ENCODE measurements at places on chromosomes 5 and 9.

GRCh38 chr5:108869066-108869465 lies 121.4 kb downstream of the FER start:
- DNase-seq: no peak

DNA sequence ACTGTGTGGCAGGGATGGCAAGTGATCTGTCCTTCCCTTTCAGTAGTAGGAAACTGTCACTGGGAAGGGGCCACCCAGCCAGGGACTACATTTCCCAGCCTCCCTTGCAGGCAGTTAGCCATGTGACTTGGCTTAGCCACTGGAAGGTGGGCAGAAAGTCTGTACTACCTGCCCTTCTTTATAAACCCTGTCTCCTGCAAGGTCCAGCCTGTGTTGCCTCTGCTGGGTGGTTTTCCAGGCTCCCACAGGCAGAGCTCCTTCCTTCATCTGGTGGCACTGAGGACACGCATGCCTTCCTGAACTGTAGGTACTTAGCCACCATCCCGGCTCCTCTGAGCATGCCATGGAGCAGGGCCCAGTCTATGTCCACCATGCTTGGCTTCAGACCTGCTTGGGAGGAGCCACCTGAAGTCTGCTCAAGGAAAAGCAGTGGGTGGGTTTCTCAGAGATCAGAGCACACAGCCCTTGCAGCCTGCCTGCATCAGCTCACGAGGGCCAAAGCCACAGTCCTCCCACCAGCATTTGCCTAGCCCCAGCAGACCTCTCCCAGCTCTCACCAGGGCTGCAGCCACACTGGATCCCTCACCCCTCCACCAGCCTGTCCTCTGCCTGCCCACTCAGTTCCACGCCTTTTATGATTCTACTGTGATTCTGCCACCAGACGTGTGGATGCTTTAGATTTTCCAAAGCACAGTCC lies 16.7 kb upstream of the SLC25A51 start:
- peak; percentile 52 for DNase-seq

DNA sequence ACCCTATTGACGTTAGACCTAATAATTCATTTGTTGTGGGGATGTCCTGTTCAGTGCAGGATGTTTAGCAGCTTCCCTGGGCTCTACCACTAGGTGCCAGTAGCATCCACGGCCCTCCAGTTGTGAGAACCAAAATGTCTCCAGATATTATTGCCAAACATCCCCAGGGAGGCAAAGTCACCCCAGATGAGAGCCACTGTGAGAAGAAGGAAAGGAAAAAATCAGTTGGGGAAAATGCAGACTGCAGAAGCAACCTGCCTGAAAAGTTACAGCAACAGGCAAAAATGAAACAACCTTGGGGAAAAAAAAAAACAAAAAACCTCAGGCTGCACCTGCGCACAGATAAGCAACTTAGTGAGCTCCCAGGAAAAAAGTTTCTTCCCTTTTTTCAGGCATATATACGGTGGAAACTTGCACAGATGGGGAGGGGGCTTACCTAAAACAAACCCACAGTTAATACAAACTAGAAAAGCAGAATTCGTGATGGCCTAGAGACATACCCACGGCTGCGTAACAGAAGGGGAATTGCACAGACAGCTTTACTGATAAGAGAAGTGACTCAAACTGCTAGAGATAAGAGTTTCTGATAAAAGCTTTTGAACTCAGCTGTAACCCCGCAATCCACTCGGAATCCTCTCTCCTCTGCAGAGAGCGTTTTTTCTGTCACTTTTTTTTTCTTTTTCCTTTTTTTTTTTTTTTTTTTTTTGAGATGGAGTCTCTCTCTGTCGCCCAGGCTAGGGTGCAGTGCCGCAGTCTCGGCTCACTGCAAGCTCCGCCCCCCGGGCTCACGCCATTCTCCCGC lies 29.8 kb upstream of the FBP1 start:
- DNase-seq: peak; percentile 83

GRCh38 chr5:139043157-139043905 lies 154.8 kb downstream of the SIL1 start:
- DNase-seq: peak; percentile 84

DNA sequence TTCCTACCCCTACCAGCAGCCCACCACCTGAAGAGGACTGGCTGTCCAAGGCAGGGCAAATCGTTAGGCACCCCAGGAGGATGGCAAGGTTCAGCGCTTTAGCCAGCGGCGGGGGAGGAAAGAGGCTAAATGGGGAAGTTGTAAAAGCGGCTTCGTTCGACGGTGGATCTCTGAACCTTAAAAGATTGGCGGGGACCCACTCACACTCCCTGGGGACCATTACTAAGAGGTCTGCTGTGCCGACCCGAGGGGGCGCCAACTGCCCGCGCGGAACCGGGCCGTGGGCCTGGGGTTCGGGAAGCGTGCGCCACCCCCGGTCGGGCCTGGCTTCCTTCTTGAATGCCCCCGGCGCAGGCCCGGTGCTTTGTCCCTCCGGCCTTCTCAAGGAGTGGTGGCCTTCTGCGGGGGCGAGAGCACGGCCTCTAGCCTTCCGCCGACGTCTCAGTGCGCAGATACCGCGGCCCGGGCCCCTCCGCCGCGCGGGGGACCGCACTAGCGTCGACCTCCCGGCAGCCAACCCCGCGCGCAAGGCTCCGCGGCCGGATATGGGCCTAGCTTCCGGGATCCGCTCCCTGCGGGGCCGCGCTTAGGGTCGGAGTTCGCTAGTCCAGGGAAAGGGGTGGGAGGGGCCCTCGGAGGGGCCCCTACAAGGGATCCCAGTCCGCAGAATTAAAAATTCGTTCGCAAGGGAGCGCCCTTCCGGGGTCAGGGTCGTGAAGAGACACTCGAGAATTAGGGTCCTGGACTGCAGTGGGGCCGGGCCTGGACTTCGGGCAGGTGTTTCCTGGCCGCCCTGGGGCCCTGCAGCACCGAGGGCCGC lies 10.5 kb downstream of the NR2F1-AS1 start:
- DNase-seq: no peak

DNA sequence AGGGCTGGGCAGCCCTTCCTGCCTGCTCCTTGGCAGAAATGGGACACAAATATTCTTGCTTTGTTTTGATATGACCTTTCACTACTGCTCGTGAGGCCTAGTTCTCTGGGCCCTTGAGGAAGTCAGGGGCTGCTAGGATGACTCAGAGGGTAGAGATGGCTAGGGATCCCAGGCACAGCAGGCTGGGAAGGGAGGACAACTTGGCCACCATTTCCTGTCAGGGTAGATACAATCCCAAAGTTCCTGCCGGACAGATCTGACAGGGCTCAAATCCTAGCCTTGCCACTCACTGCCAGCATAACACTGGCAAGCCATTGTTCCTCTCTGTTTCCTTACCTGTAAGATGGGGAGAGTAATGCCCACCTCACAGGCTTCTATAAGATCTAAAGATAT lies 31.7 kb upstream of the MEIKIN start:
- no peak for DNase-seq

- no peak for DNase-seq
Measured at GRCh38 chr5:6773342-6774035, 60.3 kb downstream of the TENT4A start.

DNA sequence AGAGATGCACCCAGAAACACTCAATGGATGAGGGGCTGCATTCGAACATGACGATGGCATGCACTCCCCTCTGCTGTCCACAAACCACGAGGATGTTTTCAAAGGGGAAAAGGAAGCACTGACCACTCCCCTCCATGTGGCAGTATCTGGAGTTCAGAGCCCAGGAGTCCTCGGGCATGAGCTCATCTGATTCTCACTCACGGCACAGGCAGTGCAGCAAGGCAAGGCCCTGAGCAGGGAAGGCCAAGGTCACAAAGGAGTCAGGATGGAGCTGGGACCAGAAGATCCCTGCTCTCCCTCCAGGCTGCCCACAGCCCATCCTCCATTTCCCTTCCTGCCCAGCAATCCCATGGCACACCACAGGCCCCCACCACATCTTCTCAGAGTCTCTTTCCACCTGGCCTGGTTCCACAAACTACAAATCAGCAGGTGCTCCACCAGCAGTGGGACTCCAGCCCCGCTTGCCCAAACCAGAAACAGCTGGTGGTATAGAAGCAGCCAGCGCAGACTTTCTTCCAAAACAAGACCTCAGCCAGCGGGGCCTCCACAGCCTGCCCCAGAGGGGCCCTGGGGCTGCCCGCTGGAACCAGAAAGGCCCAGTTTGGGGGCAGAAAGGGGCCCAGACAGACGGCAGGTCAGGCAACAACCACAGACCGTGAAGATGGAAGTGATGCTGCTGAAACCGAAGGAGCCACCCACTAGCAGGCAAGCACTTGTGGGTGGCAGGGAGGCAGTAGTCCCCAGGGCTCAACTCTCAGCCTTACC lies 12.2 kb downstream of the TNIP1 start:
- DNase-seq: no peak

DNA sequence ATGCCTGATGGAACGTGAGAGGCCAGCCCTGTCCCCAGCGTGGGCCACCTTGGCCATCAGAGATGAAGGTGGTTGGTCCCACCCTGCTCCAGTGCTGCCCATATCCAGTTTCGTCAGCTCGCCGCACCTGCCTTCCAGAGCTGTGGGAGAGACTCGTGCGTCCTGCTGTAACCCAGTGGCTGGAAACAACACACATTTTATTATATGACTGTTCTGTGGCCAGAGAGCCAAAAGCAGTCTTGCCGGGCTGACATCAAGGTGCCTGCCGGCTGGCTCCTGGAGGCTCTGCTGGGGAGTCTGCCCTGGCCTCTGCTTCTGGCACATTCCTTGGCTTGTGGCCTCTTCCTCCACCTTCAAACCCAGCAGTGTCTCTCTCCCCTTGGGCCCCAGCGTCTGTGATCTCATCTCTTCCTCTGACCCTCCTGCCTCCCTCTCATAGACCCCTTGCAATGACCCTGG lies 94.7 kb downstream of the RXRA start:
- DNase-seq: no peak

GRCh38 chr9:135714242-135715055 lies 12.5 kb downstream of the KCNT1 start:
- DNase-seq: no peak

DNA sequence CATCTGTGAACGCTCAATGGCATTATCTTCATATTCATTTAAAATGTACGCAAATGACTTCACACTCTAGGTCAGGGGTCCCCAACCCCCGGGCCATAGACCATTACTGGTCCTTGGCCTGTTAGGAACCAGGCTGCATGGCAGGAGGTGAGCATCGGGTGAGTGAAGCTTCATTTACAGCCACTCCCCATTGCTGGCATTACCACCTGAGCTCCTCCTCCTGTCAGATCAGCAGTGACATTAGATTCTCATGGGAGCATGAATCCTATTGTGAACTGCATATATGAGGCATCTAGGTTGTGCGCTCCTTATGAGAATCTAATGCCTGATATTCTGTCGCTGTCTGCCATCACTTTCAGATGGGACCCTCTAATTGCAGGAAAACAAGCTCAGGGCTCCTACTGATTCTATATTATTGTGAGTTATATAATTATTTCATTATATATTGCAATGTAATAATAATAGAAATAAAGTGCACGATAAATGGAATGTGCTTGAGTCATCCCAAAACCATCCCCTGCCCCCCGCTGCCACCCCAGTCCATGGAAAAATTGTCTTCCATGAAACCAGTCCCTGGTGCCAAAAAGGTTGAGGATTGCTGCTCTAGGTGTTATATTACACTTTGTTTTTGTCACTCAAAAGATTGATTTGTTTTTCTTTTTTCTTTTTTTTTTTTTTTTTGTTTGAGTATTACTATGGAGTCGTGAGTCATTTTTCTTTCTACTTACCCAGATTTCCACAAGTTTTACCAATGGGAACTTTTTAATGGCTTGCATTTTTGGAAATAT lies 127.2 kb downstream of the DOCK8 start:
- DNase-seq: no peak

- no peak for DNase-seq
Measured at GRCh38 chr5:138504799-138505198, 38.2 kb downstream of the ETF1 start.

DNA sequence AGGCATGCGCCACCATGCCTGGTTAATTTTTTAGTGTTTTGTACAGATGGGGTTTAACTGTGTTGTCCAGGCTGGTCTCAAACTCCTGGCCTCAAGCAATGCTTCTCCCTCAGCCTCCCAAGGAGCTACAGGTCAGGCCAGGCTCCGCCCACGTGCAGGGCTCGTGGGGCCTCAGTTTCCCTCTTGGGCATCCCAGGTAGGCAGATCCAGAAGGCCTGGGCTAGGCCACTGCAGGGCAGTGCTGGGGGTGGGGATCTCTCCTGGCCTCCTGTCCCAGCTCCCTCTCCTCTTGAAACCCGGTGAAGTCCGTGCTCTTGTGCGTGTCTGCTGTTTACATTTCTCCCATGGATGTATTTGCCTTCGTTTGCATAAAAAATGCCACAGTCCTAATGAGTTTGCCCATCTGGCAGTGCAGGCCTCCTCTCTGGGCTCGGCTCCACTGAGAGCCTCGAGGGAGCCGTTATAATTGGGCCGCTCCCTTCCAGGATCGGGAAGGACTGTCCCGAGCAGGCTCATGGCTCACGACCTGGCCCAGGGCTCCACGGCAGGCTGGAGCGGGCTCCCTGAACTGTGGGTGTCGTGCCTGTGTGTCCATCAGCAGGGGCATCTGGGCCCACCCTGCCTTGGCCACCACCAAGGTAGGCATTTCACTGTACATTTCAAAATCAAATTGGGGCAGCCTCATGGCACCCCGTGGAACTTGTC lies 52.6 kb upstream of the RUFY1 start:
- no peak for DNase-seq

DNA sequence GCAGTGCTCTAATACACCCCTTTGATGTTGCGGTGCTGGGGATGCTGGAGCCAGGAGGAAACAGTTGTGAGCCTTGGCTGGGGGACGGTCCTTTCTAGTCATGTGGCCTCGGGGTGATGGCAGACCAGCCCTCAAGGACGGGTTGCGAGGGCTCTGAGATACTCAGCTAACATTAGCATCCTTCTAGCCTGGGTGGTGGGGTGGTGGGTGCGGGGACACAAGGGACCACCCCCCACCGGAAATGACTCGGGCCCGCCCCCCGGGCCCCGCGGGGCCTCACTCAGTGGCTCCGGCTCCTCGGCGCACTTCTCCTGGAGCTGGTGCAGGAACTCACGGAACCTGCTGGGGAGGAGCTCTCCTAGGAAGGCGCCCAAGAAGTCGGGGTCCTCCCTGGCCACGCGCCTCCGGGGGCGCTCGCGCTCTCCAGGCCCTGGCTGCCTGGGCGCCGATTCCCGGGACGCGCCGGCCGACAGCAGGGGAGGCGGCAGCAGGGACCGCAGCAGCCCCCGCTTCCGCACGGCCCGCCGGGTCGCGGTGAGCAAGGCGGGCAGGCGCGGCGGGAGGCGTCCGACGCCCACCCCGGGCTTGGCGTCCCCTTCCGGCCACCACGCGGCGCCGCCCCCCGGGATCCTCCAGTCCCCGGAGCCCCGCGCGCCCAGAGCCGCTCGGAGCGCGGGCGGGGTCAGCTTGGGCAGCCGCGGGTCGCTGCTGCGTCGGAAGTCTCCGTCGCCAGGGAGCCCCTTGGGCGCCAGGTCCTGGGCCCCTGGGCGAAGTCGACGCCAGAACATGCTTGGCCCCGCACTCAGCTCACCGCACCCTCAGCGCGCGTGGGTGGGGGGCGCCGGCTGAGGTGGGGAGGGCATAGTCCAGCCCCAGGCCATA lies 873 bp downstream of the C9orf50 start:
- peak; percentile 59 for DNase-seq

DNA sequence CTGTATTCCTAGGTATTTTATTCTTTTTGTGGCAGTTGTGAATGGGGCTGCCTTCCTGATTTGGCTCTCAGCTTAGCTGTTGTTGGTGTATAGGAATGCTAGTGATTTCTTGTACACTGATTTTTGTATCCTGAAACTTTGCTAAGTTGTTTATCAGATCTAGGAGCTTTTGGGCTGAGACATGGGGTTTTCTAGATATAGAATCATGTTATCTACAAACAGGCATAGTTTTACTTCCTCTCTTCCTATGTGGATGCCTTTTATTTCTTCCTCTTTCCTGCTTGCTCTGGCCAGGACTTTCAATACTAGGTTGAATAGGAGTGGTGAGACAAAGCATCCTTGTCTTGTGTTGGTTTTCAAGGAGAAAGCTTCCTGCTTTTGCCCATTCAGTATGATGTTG lies 129.9 kb downstream of the DMXL1 start:
- no peak for DNase-seq
